ENCODE measurements at places on chromosomes 7 and 10.
A peak's percentile ranks its signal among the peaks of the same experiment; 100 is the strongest.

DNA sequence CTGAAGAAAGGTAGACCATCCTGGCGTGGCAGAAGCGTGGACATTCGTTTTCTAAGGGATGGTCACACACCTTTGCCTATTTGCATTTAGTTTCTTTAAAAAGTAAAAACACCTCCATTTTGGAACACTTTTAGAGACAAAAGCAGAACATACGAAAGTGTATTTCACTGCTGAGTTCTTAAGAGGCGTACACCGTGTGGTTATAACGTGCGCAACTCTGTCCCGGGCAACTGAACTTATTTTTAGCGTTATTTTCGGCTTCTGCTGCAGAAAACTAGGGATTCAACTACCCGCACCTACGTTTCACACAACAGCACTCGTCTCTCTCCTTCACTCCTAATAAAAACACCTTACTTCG, 557 bp upstream of the LSM8 start:
- peaks cover 2% of the 10 kb centered on the region for H3K36me3 ChIP-seq
- peaks cover 2% of the 10 kb centered on the region for H3K4me1 ChIP-seq
- peak overlapping the region; percentile 98 for H3K4me3 ChIP-seq

- no peak for DNase-seq
- no peak overlapping the region for H3K4me3 ChIP-seq
These were observed 67.2 kb downstream of the EBF3 start for GRCh38 chr10:129896860-129897200.

DNA sequence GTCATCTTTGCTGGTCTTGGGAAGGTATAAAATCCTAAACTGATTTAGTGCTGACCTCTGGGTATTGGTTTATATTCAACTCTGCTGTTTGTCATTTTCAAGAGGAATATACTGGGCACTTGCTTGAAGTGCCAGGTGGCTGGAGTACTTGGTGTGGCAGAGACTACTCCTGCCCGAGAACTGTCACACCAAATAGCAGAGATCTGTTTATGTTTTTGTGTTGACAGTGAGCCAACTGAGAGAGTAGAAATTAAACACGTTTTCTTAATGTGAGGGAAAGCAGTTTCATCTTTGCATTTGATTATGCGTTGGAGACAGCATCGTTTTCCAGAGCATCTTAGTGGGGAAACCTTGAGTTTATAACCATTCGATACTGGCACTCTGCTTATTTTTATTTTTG, 174.4 kb downstream of the CDCA7L start:
- no peaks in the 10 kb centered on the region for H3K36me3 ChIP-seq
- no peak overlapping the region for H3K27ac ChIP-seq

DNA sequence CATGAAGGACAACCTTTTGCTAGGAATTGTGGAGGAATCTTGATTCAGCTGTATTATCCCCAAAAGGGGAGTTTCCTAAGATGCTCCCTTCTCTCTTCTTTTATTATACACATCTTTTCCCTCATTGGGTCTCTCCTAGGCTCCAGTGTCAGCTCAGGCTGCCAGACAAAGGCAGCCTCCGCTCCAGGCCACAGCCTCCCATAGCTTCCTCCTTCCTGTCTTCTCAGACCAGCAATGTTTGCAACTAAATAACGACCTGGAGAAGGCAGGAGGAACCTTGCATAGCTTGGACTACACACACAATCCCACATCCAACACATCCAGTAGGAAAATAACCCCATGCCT, 12.3 kb downstream of the SFXN3 start:
- DNase-seq: no peak
- peaks cover 24% of the 10 kb centered on the region for H3K27me3 ChIP-seq
- no peaks in the 10 kb centered on the region for H3K36me3 ChIP-seq

- no peaks in the 10 kb centered on the region for H3K4me1 ChIP-seq
- H3K4me3 ChIP-seq: no peak overlapping the region
- no peaks in the 10 kb centered on the region for H3K36me3 ChIP-seq
- no peak for DNase-seq
- no peak overlapping the region for H3K27ac ChIP-seq
- H3K27me3 ChIP-seq: no peaks in the 10 kb centered on the region
These were observed 21.2 kb downstream of the EVX1 start for GRCh38 chr7:27263781-27264180.

DNA sequence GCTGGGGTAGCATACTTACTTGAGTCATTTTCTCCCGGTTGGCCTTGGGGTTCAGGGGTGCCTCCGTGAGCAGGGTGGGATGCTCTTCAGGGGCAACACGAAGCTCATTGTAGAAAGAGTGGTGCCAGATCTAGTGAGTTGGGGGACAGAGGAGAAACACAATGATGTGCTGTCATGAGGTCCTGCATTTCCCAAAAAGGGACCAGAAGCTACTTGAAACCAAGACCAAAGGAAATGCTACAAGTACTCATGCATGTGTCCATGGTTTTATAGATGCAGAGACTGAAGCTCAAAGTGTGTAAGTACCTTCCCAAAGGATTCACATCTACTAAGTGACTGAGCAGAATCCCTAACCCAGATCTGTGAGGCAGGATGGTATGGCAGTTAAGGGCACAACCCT, 8.8 kb downstream of the ACTA2 start:
- H3K4me3 ChIP-seq: no peak overlapping the region
- no peaks in the 10 kb centered on the region for H3K36me3 ChIP-seq
- no peak for DNase-seq

GRCh38 chr10:119896061-119896655, 3.6 kb downstream of the SEC23IP start:
- no peak overlapping the region for H3K27ac ChIP-seq
- H3K27me3 ChIP-seq: no peaks in the 10 kb centered on the region

GRCh38 chr10:17787087-17787961, 21.8 kb upstream of the MRC1 start:
- 0 out of 2 replicates have a peak, but pooled peaks cover 1% of the 10 kb centered on the region for H3K4me1 ChIP-seq
- no peaks in the 10 kb centered on the region for H3K36me3 ChIP-seq
- H3K4me3 ChIP-seq: no peak overlapping the region
- H3K27ac ChIP-seq: no peak overlapping the region

- no peak overlapping the region for H3K4me3 ChIP-seq
- peak; percentile 58 for DNase-seq
- H3K36me3 ChIP-seq: no peaks in the 10 kb centered on the region
- H3K4me1 ChIP-seq: no peaks in the 10 kb centered on the region
- H3K27me3 ChIP-seq: no peaks in the 10 kb centered on the region
These were observed 14.5 kb downstream of the VWDE start for GRCh38 chr7:12389089-12389700.

All from iPS DF 6.9 (cell line).